ENCODE measurements at places on chromosomes 5 and 9.
A peak's percentile ranks its signal among the peaks of the same experiment; 100 is the strongest.

- DNase-seq = no peak
These were observed 15.2 kb upstream of the NEK6 start for GRCh38 chr9:124242331-124243194.

GRCh38 chr9:27337236-27337635, 40.3 kb upstream of the EQTN start:
- DNase-seq = no peak

DNA sequence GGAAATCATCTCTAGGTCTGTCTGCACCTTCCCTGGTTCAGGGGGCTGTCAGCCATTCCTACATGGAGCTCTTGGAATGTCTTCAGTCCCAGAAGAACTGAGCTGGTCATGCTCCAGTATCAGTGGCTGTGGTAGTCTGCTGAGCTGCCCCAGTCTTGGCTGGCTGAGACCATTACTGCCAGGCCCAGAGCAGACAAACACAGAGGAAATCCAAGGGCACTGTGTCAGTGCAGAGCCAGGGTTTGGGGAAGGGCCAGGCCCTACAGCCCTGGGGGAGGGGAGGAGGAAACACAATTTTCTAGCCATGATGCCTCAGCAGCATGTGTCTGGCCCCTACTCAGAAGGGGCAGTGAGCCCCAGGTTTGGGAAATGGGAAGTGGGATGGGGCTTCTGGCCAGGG, 58.4 kb downstream of the ARHGEF37 start:
- no peak for DNase-seq

- DNase-seq = no peak
These were observed 1400.7 kb downstream of the CDH12 start for GRCh38 chr5:21452449-21452848.

DNA sequence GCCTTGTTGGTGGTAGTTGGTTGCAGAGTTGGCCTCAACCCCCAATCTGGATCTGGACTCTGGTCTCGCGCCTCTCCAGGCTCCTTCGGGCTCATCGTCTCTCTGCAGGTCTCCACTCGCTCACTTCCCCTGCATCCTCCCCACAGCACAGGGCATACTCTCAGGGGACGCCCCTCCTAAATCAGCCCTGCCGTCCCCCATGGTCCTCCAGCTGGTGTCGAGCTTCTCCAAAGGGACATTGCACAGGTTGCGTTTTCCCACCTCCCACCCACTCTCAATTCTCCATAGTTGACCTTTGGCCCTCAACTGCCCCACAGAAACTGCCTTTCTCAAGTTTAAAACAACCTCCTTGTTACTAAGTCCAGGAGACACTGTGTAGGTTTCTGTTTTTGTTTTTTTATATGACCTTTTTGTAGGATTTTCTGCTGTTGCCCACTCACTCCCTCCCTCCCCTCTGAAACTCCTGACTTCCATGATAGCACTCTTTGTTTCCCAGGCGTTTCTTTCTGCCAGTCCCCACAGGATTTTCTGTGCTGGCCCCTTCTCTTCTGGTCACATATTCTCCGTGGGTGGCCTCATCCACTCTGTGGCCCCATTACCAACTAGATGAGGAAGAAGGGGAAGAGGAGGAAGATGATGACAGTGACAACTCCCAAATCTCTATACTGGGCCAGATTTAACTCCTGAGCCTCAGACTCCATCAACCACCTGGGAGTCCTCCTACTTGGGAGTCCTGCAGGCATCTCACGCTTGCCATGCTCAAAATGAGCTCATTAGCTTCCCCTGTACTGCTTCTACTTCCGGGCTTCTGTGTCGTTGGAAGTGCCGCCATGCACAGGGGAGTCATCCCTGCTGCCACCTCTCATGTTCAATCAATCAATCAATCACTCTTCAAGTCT, 50.3 kb downstream of the ALG2 start:
- no peak for DNase-seq

GRCh38 chr5:35902046-35902672, 36.3 kb downstream of the CAPSL start:
- DNase-seq = peak; percentile 93

GRCh38 chr5:93503598-93504067, 77.4 kb downstream of the NR2F1-AS1 start:
- no peak for DNase-seq

DNA sequence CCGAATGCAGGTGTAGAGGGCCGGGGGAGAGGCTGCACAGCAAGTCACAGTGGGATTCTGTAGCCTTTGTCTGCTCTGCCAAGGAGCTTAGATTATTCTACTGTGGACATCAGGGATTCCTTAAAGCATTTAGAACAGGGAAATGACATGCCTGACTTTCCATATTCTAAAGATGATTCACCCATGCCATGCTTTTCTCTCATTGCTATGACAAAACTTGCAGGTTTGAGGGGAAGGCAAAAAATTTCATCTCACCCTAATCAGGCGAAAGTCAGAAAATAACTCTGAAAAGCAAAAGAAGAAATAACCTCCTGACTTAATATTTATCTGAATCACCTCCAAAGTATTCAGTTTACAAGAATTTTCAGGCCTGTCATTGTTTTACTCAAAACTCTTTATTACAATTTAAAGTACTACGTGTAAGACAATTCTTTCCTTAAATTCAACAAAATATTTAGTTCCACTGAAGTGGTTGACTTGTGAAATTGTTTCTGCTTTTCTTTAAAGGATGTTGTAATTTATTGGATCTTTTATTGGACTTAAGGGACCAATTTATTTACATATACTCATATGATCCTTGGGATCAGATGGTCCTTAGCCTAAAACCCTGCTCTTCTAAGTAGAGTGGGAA, 30.0 kb upstream of the GAS1 start:
- DNase-seq = no peak

GRCh38 chr5:161167016-161167767, 315.2 kb upstream of the ATP10B start:
- no peak for DNase-seq

- DNase-seq = no peak
These were observed 84.0 kb upstream of the AGXT2 start for GRCh38 chr5:35131723-35132122.

DNA sequence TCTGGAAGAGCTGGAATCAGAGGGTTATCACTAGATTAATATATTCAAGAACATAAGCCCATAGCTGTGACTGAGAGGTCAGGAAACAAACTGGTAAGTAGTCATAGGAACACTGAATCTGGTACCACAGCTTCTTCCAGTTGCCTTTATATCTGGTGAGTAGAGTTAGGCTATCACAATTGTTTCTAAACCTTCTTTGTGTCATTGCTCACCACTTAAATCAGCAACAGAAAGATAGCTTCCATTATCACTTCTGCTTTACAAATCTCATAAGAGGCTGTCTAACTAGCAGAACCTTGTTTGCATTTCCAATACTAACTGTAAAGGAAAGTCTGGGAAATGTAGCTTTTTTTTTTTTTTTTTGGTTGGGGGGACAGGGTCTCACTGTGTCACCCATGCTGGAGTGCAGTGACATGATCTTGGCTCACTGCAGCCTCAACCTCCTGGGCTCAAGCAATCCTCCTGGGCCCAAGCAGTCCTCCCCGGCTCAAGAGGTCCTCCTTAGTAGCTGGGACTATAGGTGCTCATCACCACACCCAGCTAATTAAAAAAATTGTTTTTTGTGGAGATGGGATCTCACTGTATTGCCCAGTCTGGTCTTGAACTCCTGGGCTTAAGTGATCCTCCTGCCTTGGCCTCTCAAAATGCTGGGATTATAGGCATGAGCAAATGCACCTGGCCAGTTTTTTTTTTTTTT, 22.0 kb downstream of the CDC42SE2 start:
- DNase-seq = peak; percentile 43

- peak; percentile 60 for DNase-seq
These were observed 11.2 kb downstream of the ROPN1L start for GRCh38 chr5:10452768-10453331.

GRCh38 chr5:113989913-113990305, 372.0 kb upstream of the KCNN2 start:
- no peak for DNase-seq

DNA sequence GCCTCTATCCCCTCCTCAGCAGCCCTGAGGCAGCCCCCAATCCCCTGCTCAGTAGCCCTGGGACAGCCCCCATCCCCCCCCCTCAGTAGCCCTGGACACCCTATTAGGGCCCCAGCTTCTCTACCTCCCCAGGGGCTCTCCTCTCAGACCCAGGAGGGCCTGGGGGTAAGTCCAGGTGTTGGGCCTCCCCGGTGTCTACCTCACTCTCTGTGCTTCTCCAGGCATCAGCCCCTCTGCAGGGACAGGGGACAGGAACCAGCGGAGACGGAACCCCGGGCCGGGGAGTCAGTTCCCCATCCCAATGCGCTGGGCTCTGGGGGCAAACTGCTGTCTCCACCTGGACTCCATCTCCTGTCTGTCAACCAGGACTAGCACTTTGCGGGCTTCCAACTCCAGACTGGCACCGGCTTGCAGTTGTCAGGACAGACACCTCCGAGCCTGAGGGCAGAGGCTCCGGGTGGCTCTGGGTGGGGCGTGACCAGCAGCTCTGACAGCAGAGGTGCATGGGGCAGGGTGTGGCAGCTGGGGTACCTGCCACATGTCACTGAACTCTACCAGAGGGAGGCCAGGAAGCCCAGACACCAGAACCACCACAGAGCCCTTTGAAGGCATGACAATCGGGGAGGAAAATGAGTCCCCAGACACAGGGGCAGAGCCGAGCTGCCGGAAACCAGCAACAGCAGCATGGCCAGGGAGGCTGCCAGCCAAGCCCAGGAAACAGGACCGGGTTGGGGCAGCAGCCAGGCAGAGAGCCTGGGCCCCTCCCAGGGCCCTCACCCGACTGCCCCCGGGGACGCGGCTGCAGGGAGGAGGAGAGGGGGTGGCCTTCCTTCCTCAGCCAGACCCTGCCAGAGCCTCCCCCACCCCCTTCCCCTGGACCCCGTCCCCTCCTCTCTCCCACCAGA, 17.7 kb upstream of the UBAC1 start:
- peak; percentile 26 for DNase-seq

GRCh38 chr5:10034001-10034400, 215.7 kb downstream of the ATPSCKMT start:
- no peak for DNase-seq

GRCh38 chr5:128074171-128074570, 9.4 kb upstream of the SLC12A2 start:
- no peak for DNase-seq

- DNase-seq = no peak
These were observed 83.9 kb upstream of the CYLC2 start for GRCh38 chr9:102911185-102911584.

DNA sequence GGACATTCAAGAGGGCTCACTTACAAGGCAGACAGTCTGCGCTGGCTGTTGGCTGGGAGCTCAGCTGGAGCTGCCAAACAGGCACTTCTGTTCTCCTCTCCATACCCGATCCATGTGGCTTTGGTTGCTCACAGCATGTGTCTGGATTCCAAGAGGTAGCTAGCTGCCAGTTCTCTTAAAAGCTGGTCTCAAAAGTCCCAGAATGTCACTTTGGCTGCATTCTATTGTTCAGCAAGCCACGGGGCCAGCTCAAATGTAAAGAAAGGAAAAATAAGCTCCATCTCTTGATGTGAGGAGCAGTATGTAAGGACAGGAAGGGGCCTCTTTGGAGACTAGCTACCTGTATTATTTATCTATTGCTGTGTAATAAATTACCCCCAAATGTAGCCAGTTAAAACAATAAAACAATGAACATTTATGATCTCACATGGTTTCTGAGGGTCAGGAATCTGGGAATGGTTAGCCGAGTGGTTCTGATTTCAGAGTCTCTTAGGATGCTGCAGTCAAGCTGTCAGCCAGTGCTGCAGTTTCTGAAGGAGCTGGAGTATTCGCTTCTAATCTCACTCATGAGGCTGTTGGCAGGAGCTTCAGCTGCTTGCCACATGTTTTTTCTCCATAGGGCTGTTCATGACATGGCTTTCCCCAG, 112.7 kb upstream of the CLINT1 start:
- no peak for DNase-seq

GRCh38 chr9:30995956-30996738, 1388.3 kb upstream of the ACO1 start:
- DNase-seq = no peak

DNA sequence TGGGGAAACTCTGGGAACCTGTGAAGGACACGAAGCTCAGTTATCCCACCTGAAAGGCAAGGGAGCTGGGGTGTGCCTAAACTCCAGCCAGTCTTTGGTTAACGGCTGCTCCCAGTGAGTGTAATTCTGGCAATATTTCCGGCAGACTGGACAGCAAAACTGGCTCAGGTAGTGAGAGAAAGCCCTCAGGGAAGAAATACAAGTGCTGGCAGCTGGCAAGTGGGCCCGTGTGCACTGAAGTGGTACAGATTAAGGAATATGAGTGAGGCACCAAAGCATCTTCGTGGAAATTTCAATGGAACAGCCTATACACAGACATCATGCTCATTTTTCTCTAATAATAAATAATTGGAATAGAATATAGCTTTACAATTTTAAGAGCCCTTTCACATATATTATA, 56.2 kb downstream of the ABHD17B start:
- DNase-seq = no peak

- no peak for DNase-seq
These were observed 87.5 kb upstream of the TLE1 start for GRCh38 chr9:81776834-81777233.

DNA sequence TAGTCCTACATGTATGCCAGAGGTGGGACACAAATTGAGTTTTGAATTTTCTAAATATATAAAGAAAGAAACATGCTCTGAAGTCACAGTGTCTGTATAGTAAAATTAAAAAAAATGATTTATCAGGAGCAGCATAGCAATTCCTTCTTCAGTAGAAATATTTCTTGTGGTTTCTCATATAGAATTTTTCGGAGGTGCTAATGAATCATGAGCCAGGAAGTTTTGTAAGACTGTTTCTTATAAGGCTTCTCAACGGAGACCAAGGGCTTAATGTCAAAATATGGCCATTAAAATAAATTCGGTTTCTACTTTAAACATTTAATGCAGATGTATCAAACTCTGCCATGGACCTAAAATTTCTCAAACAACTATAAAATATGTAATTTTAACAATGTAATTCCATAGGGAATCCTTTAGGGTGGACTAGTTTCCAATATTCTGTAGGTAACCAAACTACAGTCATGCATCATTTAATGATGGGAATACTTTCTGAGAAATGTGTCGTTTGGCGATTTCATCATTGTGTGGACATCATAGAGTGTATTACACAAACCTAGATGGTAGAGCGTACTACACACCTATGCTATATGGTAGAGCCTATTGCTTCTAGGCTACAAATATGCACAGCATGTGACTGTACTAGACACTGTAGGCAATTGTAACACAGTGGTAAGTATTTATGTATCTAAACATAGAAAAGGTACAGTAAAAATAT, 66.3 kb downstream of the ANKRD55 start:
- no peak for DNase-seq

DNA sequence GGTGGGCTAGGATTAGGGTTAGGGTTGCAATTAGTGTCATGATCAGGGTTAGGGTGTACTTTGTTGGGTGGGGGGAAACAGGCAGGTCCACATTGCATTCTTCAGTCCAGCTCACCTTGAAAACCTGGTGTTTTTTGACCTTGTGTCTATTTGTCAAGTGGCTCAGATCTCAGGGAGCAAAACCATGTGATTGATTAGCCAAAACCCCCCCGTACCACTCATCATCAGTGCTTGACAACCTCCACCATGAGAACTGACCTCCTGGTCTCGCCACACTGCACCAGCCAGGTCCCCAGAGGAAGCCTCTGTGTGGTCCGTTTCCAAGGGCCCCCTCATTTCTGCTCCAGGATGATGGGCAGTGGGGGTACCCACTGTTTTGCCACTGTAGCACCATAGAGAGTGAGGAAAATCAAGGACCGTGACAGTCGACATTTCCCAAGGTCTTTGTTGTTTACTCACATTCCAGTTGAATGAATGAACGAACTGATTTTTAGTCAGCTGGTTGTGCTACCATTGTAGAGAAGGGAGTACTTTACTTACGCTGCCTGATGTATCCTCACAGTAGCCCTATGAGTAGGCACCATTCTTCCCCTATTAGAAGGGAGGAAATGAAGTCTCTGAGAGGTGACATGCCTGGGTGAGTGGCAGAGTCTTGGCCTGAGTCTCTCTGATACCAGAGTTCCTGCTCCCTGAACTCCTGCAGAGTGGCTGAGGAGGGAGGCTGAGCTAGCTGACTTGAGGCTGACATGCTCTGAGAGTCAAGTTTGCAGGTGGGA, 84.8 kb downstream of the RAD23B start:
- DNase-seq = no peak
